ENCODE measurements at places on chromosomes 2 and 18.

- DNase-seq = no peak
Observed at GRCh38 chr18:79394534-79395307, 1.0 kb upstream of the NFATC1 start.

- no peak for DNase-seq
Observed at GRCh38 chr18:68740966-68741365, 26.1 kb upstream of the TMX3 start.

DNA sequence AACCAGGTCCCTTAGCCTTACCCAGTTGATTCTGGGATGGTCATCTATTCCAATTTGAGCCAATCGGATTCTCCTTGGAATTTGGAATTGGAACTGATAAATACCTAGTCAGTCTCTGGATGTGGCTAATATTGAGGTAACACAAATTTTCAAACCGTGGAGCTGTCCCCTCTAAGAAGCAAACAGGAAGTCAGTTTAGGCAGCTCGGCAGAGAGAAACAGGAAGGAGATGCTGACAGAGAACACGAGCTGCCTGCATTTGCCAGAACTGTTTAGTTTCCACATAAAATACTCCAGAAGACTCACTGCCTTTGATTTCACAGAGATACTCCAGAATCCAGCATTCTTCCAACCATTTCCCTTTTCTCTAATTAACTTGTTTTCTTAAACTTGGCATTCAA, 1024.9 kb downstream of the BCL11A start:
- DNase-seq = no peak

- no peak for DNase-seq
Observed at GRCh38 chr2:141063406-141063805, 1067.4 kb downstream of the LRP1B start.

GRCh38 chr2:162091325-162092007, 17.5 kb upstream of the DPP4 start:
- DNase-seq = no peak

GRCh38 chr2:42804338-42804737, 12.0 kb upstream of the HAAO start:
- no peak for DNase-seq

DNA sequence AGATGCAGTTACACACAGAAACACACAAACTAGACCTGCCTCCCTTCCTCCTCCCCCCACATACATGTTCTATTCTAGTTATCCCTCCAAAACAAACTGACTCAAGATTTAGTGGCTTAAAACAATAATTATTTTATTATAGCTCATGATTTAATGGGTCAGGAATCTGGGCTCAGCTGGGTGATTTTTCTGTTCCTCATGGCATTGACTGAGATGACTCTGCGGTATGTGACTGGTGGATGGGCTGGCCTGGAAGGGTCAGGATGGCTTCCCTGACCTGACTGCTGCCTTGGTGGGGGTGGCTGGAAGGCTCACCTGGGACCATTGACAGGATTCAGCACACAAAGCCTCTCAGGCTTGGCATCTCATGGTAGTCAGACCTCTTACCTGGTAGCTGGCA, 33.7 kb upstream of the NTSR2 start:
- no peak for DNase-seq

- no peak for DNase-seq
Observed at GRCh38 chr2:86062043-86062442, 43.6 kb downstream of the POLR1A start.

DNA sequence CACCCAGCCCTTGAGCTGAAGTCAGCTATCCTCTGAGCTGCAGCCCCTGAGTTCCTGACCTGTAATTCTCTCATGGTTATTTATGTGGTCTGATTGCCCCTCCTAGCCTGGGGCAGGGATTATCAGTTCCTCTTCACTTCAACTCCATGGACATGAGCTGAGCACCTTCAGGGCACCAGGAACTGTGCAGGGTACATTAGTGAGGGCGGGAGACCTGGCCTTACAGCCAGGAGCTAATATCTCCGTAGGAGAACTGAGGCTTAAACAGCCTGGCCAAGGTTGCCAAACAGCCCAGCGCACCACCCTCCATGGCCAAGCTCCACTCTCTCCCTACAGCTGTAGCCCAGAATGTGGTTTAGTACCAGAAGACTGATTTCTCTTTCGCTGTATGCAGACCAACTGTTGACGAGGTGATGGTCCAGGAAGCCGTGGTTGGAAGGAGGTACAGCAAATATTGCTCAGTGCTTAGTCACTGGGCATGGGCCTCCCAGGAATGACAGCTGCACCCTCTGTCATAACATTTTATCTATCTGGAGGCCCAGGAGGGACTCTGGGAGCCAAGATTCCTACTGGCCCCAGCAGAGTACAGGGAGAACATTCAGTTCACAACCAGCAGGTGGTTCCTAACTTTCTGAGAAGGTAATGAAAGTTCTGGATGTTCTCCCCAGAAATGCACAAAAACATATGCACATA, 228.7 kb upstream of the SIX2 start:
- no peak for DNase-seq

GRCh38 chr2:216548901-216549331, 50.3 kb downstream of the RPL37A start:
- DNase-seq = no peak

DNA sequence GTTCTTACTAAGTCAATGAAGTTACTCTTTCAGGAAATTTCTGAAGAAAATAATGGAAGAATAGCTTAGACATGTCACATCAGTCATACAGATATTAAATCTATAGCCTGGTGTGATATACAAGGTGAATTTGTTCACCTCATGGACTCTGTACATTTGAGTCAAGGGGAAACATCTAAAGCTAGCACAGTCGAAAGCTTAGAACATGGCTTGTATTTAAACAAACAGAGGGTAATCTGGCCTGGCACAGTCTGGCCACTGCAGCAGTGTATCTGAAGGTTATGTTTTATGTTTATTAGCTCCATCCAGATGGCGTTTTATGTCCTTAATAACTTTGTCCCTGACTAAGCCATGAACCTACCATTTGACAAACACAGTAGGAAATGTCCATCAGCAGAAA, 817.3 kb downstream of the SATB2 start:
- no peak for DNase-seq

DNA sequence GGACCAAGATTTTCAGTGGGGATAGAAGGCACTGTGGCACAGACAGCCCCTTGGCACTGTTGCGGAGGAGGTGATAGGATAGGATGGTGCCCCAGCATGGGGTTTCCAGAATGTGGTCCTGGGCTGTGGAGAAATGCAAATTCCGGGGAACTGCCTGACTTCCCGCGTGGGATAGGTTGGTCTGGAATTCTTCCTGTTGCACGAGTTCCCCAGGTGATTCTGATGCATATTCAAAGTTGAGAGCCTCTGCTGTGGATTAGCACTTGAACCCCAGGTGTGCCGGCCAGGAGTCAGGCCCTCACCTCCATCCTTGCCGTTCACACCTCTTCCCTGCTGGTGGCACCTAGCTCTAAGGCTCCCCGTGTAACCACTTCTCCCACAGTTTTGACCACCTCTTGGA, 15.5 kb downstream of the NCK2 start:
- no peak for DNase-seq

- DNase-seq = no peak
Observed at GRCh38 chr18:45251236-45251635, 364.0 kb upstream of the SLC14A2 start.

DNA sequence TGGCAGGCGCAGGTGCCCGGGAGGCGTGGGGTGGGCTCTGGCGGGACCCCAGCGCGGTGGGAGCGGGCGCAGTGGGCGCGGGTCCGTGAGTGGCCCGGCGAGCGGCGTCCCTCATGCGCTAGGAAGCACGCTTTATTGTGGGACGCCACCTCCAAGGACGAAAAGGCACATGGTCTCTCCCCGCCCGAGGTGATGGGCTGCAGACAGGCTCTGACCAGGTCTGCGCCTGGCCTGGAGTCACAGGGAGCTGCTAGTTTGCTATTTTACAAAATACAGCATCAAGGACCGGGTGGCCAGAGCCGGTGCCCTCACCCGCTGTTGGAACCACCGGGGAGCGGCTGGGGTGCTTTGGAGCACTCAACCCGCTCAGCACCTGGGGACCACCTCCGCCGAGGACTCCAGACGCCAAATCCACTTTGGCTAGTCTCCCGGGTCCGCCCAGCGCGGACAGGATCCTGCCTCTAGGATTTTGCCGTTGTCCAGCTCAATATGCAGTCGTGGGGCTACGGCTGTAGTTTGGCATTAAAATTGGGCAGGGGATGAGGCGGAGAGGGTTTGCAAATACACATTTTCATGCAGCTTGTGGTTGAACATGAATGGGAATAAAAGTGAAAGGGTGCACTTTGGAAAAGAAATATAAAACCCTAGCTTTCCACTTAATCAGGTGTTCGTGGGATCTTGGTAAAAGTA, 65.4 kb downstream of the LRRFIP1 start:
- no peak for DNase-seq
